Endothelial cell (in vitro differentiated cells): ENCODE measurements at places on chromosomes 11 and 22. TPM values are rescaled to one million over a fixed set of nuclear protein-coding genes. Genes with fewer than 3 reads are reported as not detected.
A peak's percentile ranks its signal among the peaks of the same experiment; 100 is the strongest.

- peaks cover 4% of the 10 kb centered on the region for H3K4me1 ChIP-seq
- no peak overlapping the region for H3K4me3 ChIP-seq
- H3K27me3 ChIP-seq, result peaks cover 16% of the 10 kb centered on the region
- DNase-seq, result no peak
Measured at GRCh38 chr11:119193001-119193400, 7.7 kb downstream of the NHERF4 start.

DNA sequence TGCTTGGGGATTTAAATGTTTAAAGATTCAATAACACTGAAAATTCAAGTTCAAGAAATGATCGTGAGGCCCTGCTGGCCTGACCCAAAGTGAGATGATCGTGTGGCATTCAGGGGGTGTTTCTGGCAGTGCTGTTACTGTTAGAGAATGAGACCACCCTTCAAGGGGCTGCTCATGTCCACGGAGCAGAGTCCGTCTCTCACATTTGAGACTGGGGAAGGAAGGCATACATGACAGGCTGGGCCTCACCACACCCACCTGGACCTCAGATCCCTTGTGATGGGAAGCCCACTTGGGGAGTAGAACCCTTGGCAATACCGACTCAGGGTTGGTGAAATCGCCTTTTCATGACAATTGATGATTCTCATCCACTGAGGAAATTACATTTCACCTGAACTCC is 16.1 kb upstream of the NRIP3 start:
- DNase-seq, result no peak
- no peaks in the 10 kb centered on the region for H3K36me3 ChIP-seq
- H3K4me1 ChIP-seq, result peaks cover 16% of the 10 kb centered on the region
- no peak overlapping the region for H3K4me3 ChIP-seq

GRCh38 chr11:7514099-7514591 is 346 bp downstream of the PPFIBP2 start:
- peaks cover 15% of the 10 kb centered on the region for H3K27me3 ChIP-seq
- peak; percentile 9 for DNase-seq
- no peak overlapping the region for H3K27ac ChIP-seq
- no peaks in the 10 kb centered on the region for H3K36me3 ChIP-seq
- no peak overlapping the region for H3K4me3 ChIP-seq

Gene GPR83
- total RNA-seq, result 0.31 TPM

GRCh38 chr11:124586238-124586860 is 16.6 kb downstream of the OR8A1 start:
- H3K27ac ChIP-seq, result no peak overlapping the region
- peak; percentile 69 for DNase-seq
- peaks cover 28% of the 10 kb centered on the region for H3K4me1 ChIP-seq
- H3K36me3 ChIP-seq, result no peaks in the 10 kb centered on the region
- H3K4me3 ChIP-seq, result no peak overlapping the region

Gene OR51B5
- total RNA-seq, result 0.82 TPM

Gene ZNRF3
- 3.3 TPM for total RNA-seq

- peaks cover 13% of the 10 kb centered on the region for H3K27me3 ChIP-seq
- peak; percentile 2 for DNase-seq
- H3K36me3 ChIP-seq, result peaks cover 8% of the 10 kb centered on the region
- H3K4me1 ChIP-seq, result peaks cover 4% of the 10 kb centered on the region
Measured at GRCh38 chr11:2524446-2525165, 79.8 kb downstream of the KCNQ1 start.

DNA sequence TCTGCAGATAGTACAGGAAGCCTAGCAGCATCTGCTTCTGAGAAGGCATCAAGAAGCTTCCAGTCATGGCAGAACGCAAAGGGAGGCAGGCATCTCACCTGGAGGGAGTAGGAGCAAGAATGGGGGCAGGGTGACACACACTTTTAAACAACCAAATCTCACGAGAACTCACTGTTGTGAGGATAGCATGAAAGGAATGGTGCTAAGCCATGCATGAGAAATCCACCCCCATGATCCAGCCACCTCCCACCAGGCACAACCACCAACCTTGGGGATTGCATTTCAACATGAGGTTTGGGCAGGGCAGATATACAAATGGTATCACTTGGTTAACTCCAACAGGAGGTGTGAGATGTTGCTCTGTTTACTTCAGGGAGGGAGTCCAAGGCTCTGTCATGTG is 612.0 kb upstream of the KIRREL3 start:
- H3K27ac ChIP-seq, result no peak overlapping the region
- H3K4me3 ChIP-seq, result no peak overlapping the region
- H3K4me1 ChIP-seq, result peaks cover 11% of the 10 kb centered on the region
- peaks cover 3% of the 10 kb centered on the region for H3K27me3 ChIP-seq
- H3K36me3 ChIP-seq, result no peaks in the 10 kb centered on the region

Gene TMEM109
- total RNA-seq, result 95.1 TPM

- H3K4me1 ChIP-seq, result peaks cover 8% of the 10 kb centered on the region
- H3K27ac ChIP-seq, result no peak overlapping the region
- no peak for DNase-seq
- no peak overlapping the region for H3K4me3 ChIP-seq
- no peaks in the 10 kb centered on the region for H3K36me3 ChIP-seq
- H3K27me3 ChIP-seq, result no peaks in the 10 kb centered on the region
Measured at GRCh38 chr11:121953122-121953521, 162.9 kb downstream of the BLID start.

Gene RBFOX2
- total RNA-seq, result 228 TPM

Gene LRP5
- total RNA-seq, result 72.3 TPM

DNA sequence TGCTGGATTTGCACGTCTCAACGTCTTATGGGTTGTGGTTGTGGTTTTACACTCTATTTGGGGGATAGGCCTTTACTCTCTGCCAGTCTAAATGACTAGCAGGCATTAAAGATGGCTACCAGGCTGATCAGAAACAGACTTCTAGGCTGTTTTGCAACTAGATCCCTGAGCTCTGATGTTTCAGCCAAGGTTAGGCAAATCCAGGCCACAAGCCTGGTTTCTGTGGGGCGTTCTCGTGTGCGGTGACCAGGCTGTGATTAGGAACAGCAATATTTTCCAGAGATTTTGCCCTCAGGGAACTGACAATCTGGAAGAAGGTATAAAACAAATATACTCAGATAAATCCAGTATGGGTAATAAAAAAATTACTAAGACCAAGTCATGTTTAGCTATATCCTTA is 502.4 kb downstream of the INSC start:
- H3K4me1 ChIP-seq, result peaks cover 3% of the 10 kb centered on the region
- no peak overlapping the region for H3K27ac ChIP-seq
- no peak for DNase-seq
- H3K36me3 ChIP-seq, result no peaks in the 10 kb centered on the region

DNA sequence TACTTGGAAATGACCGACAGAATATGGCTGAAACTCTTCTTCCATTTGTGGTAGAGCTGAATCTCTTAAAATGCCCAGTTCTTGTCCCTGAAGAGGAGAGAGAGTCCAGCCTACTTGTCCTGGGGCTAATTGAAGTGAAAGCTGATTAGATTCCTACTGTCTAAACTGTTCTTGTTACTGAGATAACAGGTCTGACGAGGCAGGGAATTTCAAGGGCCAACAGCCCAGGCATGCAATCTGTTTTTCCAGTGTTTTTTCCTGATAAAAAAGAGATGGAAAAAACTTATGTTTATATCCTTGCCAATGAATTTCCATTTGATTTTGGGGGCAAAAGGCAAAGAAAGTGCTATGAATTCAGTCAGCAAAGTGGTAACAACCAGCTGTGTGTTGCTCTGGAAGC is 195.5 kb downstream of the ETS1 start:
- peaks cover 3% of the 10 kb centered on the region for H3K27me3 ChIP-seq
- no peaks in the 10 kb centered on the region for H3K36me3 ChIP-seq
- no peaks in the 10 kb centered on the region for H3K4me1 ChIP-seq
- H3K4me3 ChIP-seq, result no peak overlapping the region
- H3K27ac ChIP-seq, result no peak overlapping the region
- DNase-seq, result no peak

GRCh38 chr22:24803064-24803542 is 2.9 kb upstream of the SGSM1 start:
- H3K27ac ChIP-seq, result no peak overlapping the region
- no peak overlapping the region for H3K4me3 ChIP-seq
- peaks cover 7% of the 10 kb centered on the region for H3K27me3 ChIP-seq
- H3K4me1 ChIP-seq, result no peaks in the 10 kb centered on the region

DNA sequence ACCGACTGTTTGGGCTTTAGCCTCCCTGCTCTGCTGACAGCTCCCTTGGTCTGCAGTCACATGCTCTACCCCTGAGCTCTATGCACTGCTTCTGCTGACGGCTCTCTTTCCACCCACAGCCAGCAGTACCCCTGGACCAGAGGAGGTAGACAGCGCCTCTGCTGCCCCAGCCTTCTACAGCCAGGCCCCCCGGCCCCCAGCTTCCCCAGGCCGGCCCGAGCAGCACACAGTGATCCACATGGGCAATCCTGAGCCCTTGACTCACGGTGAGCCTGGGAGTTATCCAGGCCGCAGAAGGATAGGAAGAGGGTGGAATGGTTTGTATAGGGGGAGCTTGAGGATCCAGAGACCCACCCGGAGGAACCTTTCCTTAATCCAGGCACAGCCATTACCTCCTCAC is 2.8 kb downstream of the ZFPL1 start:
- H3K4me1 ChIP-seq, result peaks cover 16% of the 10 kb centered on the region
- H3K27me3 ChIP-seq, result peaks cover 8% of the 10 kb centered on the region
- H3K27ac ChIP-seq, result no peak overlapping the region
- H3K4me3 ChIP-seq, result no peak overlapping the region
- peaks cover 10% of the 10 kb centered on the region for H3K36me3 ChIP-seq
- no peak for DNase-seq

Gene GPHA2
- total RNA-seq, result not detected

- peaks cover 9% of the 10 kb centered on the region for H3K27me3 ChIP-seq
- H3K4me3 ChIP-seq, result no peak overlapping the region
- no peak for DNase-seq
- no peaks in the 10 kb centered on the region for H3K36me3 ChIP-seq
Measured at GRCh38 chr22:39575552-39575825, 4.9 kb downstream of the CACNA1I start.

Gene NLRP14
- 0.13 TPM for total RNA-seq

GRCh38 chr11:33984682-33985389 is 66.7 kb upstream of the CAPRIN1 start:
- no peak overlapping the region for H3K27ac ChIP-seq
- peaks cover 22% of the 10 kb centered on the region for H3K4me1 ChIP-seq
- no peak for DNase-seq
- H3K36me3 ChIP-seq, result no peaks in the 10 kb centered on the region
- H3K27me3 ChIP-seq, result peaks cover 6% of the 10 kb centered on the region
- H3K4me3 ChIP-seq, result no peak overlapping the region

DNA sequence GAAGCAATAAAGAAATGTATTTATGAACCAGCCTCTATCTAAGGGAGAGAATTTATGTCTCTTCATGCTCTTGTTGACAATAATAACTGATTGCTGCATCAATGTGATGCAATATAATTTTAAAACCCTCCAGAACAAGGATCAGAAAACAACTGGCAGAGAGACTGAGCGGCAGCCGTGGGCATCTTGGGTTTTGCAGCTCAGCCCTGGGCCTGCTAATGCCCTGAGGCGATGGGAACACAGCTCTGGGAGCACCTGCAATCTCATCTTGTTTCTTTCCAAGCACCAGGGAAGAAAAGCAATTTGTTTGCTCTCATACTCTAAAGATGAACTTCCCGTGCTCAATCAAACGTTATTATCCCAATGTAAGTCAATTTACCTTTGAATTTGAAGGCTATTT is 245.7 kb downstream of the ST3GAL4 start:
- peaks cover 25% of the 10 kb centered on the region for H3K4me1 ChIP-seq
- no peak overlapping the region for H3K27ac ChIP-seq
- no peak overlapping the region for H3K4me3 ChIP-seq
- DNase-seq, result no peak
- H3K27me3 ChIP-seq, result peaks cover 7% of the 10 kb centered on the region

DNA sequence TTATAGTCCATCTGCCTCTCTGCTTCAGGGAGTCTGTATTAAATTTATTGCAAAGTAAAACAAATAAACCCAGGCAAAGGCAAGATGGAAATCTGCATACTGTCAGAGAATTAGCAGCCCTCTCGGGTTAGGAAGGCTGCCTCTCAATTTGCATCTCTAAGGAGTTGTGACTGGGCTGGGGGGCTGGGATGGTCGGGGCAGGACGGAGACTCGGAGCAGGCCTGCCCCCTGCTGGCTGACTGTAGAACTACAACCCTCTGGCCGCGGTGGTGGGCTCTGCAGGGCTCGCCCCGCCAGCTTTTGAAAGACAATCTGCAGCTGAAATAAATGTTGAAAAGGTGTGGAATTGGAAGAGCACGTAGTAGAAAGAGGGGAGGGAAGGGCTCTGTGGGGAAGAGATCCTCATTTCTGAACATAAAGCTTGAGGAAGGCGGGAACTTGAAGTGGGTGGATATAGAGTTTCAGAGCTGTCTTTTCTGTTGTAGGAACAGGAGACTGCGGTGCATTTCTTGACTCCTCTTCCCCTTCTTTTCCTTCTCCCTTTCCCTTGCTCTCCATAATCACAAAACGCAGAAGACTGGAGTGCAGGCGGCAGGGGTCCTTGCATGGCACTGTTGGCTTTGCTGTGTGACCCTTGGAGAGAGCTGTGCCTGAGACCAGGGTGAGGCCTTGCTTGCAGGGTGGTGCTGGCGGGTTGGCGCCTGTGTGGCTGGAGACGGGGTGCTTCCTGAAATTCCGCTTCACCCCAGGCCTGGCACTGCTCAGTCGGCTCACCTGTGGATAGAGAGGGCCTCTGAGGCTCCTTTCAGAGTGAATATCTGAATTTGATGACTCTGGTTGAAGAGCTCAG is 22.6 kb upstream of the PKNOX2 start:
- DNase-seq, result peak; percentile 84
- H3K4me3 ChIP-seq, result no peak overlapping the region
- no peaks in the 10 kb centered on the region for H3K36me3 ChIP-seq
- H3K27me3 ChIP-seq, result peaks cover 2% of the 10 kb centered on the region

- peaks cover 8% of the 10 kb centered on the region for H3K27me3 ChIP-seq
- no peak for DNase-seq
- H3K27ac ChIP-seq, result no peak overlapping the region
- H3K36me3 ChIP-seq, result peaks cover 38% of the 10 kb centered on the region
- peaks cover 30% of the 10 kb centered on the region for H3K4me1 ChIP-seq
Measured at GRCh38 chr22:31088233-31088986, 7.3 kb downstream of the SMTN start.

Gene TCN1
- total RNA-seq, result not detected

Gene ZNF280A
- 0.51 TPM for total RNA-seq

DNA sequence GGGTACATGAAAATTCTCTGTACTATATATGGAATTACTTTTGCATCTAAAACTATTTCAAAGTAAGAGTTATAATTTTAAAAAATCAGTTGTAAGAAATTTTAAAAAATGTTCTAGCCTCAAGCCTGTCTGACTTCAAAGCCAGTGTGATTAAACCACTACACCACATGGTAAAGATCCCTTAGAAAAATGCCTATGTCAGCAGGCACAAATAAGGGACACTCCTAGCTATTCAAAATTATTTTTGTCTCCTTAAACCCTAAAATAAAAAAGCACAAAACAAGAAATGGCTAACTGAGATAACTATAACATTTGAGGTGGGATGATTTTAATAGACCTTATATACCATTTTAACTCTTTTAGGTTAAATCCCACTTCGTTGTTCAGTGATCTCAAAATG is 64.0 kb upstream of the LIN7C start:
- H3K36me3 ChIP-seq, result no peaks in the 10 kb centered on the region
- H3K27me3 ChIP-seq, result no peaks in the 10 kb centered on the region
- H3K4me3 ChIP-seq, result no peak overlapping the region
- H3K4me1 ChIP-seq, result no peaks in the 10 kb centered on the region
- DNase-seq, result no peak

Gene ZC3H12C
- total RNA-seq, result 6.4 TPM

DNA sequence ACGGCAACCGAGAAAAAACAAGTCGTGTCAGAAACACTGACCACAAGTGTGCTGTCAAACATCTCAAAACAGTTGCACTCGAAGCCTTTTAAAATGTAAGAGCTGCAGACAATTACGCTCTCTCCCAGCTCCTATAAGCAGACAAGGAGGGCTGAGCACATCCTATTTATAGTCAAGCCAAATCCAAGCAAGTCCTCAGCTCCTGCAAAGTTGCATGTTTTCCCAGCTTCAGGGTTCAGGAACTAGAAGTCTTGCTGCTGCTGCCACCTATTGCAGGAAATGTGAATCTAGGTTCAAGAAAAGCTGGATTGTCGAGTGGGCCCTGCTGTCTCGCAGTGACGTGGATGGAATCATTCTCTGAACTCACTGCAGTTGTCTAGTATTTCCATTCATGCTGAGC is 15.5 kb downstream of the EFCAB6 start:
- H3K27ac ChIP-seq, result no peak overlapping the region
- no peak overlapping the region for H3K4me3 ChIP-seq
